CD4-positive, alpha-beta T cell treated with Interleukin-12 subunit alpha and Interleukin-12 subunit beta, for 1 hour (primary cell): ENCODE measurements at places on chromosomes 13 and 19.
A peak's percentile ranks its signal among the peaks of the same experiment; 100 is the strongest.

DNA sequence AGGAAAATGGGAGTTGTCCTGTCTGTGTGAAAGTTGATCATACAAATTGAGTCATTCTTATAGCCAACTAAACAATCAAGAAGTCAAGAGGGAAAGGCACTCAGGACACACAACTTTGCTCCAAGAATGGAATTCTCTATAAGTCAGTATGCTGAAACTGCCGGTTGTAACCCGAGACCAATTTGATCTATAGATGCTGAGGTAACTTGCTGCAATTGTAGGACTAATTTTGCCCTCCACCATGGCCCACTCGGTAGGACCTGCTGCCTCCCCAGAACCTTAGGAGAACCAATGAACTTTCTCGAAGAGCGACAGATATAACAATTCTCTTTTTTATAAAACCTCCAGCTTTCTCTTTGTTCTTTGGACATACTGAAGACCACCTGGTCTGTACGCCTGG, 157.0 kb downstream of the RNF17 start:
- DNase-seq, result no peak

- no peak for DNase-seq
Observed at GRCh38 chr13:94427313-94427953, 52.0 kb downstream of the DCT start.

GRCh38 chr13:73074926-73075325, 16.1 kb downstream of the KLF5 start:
- no peak for DNase-seq

GRCh38 chr19:48858984-48859710, 9.3 kb downstream of the PLEKHA4 start:
- peak; percentile 88 for DNase-seq

- DNase-seq, result no peak
Observed at GRCh38 chr19:33894787-33895186, 98.1 kb downstream of the KCTD15 start.

DNA sequence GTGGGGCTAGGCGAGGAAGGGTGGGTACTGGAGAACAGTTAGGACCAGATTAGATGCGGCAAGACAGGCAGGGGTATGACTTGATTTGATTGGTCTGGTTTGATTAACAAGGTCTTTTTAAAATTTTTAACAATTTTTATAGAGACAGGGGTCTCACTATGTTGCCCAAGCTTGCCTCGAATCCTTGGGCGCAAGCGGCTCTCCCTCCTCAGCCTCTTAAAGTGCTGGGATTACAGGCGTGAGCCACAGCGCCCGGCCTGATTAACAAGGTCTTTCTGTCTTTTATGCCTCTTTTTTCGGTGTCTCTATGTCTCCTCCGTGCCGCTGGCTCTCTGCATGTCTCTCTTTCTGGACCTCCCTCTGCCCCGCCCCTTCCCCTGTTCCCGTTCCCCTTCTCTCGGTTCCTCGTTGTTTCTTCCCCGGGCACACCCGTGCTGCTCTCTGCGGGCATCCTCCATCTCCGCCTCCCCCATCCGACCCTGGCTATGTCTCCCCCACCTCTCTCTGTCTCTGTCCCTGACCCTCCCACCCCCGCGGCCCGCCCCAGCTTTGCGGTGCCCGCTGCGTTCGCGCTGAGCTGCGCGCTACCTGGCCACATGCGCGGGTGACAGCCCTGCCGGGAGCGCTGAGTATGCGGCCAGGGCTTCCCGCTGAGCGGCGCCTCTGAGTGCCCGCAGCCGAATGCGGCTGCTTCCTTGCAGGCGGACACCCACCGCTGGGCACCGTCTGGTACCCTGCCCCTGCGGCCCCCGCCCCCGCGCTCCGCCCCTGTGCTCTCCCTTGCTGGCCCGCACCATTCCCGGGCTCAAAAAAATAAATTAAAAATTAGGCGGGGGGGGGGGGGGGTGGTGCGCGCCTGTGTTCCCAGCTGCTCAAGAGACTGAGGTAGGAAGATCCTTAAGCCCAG, 8.1 kb upstream of the SDHAF1 start:
- no peak for DNase-seq

GRCh38 chr13:28329395-28330158, 165.4 kb downstream of the FLT1 start:
- DNase-seq, result no peak

DNA sequence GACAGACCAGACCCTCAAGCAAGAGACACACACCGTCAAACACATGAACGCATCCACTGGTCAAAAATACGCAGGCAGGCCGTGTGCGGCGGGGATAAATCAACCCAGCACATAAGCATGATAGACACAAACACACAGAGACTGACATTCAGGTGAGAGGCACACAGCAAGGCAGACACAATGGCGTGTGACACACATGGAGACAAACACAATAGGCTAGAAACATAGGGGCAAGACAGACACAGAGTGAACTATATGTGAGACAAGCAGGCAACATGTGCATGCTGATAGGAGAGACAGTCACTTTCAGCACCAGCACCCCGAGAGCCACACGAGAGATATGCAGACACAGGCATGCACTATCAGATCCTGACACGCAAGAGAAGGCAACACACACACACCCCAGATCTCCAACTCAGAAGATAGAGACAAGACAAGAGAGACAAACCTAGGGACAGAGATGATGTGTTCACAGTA, 6.9 kb upstream of the JUNB start:
- DNase-seq, result peak; percentile 45

GRCh38 chr13:37486171-37486681, 112.3 kb downstream of the POSTN start:
- DNase-seq, result no peak

GRCh38 chr13:67123165-67123564, 107.0 kb downstream of the PCDH9 start:
- DNase-seq, result no peak

- no peak for DNase-seq
Observed at GRCh38 chr19:3672993-3673392, 27.3 kb downstream of the PIP5K1C start.

GRCh38 chr13:26881154-26881553, 120.6 kb upstream of the GPR12 start:
- DNase-seq, result no peak

DNA sequence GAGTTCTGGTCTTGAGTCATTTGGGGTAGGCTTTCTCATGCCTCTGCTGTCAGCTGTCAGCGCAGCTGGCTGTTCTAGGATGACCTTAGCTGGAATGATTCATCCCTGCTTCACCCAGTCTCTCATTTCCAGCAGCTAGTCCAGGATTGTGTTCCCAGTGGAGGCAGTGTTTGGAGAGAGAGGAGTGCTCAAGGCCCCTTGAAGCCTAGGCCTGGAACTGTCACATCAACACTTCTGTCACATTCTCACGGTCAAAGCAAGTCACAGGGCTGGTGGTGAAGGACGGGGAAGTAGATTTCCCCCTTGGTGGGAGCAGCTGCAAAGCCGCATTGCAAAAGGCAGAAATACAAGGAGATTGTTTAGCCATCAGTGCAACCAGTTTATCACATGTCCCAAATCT, 15.2 kb downstream of the TPT1 start:
- DNase-seq, result no peak

- DNase-seq, result no peak
Observed at GRCh38 chr13:38697628-38698333, 10.9 kb downstream of the FREM2 start.

DNA sequence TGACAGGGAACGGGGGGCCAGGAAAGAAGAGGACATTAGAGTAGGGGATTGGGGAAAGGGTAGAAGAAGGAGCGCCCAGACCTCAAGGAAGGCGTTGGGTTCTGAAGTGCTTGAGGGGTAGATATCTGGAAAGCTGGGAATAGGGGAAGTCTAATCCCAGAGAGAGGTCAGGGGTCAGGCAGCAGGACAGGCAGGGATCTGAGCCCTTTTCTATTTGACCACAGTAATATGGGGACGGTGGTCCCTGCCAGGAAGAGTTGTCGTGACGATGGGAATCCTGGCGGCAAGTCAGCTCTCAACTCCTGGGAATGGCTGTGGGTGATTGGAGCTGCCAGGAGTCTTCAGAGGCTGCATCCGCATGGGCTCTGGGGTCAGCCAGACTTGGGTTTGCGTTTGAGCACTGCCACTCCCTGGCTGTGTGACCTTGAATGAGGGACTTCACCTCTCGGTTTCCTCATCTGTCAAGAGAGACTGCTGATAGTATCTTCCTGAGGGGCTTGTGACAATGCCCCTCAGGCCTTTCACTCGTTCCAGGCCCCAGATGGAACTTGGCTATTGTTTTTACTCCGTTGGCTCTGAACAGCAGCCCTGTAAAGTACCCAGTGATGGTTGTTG, 1.3 kb downstream of the AP2A1 start:
- DNase-seq, result no peak

DNA sequence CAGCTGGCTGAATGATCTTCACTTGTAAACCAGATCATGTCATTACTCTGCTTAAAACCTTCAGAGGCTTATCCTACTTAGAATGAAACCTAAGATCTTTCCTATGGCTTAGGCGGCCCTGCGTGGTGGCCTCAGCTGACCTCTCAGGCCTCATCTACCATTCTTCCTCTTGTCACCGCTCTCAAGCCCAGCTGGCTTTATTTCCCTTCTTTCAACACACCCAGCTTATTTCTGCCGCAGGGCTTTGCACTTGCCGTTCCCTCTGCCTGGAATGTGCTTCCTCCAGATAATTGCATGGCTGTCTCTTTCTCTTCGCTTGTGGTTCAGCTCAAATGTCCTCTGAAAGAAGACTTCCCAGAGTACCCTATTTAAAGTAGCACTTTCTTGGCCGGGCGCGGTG, 3.6 kb upstream of the ASF1B start:
- DNase-seq, result no peak

- no peak for DNase-seq
Observed at GRCh38 chr13:23231241-23231640, 50.5 kb downstream of the SGCG start.

GRCh38 chr19:51641648-51642047, 5.0 kb downstream of the SIGLEC14 start:
- no peak for DNase-seq

DNA sequence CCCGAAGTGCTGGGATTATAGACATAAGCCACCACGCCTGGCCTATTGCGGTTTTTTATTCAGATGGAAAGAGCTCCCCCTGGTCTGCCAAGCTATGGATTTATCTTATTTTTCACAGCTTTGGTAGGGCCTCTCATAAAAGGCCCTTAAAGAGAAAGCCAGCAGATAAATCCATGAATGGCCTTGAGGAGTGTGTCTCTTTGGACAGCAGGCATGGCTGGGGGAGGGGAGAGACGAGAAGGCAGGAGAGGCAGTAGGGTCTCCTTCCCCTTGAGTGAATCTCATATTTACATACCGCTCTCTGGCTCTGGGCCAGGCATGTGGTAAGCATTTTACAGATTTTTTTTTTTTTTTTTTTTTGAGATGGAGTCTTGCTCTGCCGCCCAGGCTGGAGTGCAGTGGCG, 25.2 kb downstream of the MARK4 start:
- no peak for DNase-seq

- no peak for DNase-seq
Observed at GRCh38 chr13:23947893-23948292, 50.6 kb upstream of the C1QTNF9B start.

- no peak for DNase-seq
Observed at GRCh38 chr19:4449022-4449638, 8.5 kb downstream of the UBXN6 start.

DNA sequence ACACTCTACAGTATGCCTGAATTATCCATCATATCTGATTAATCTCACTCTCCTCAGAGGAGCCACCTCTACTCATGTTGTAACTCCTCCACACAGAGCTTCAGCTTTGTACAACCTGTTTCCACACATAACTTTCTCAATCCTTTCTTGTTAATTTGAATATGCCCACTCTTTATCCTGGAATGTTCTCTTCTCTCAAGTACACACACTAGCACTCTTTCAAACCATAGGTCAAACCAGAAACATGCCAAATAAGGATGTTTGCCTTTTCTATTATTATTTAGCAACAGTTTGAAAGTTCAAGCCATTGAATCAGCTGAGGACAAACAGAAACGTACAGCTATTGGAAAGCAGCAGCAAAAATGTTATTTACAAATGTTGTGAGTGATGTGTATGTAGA, 110.3 kb downstream of the MIPEP start:
- DNase-seq, result no peak

- peak; percentile 6 for DNase-seq
Observed at GRCh38 chr19:35608251-35608650, 4.3 kb upstream of the HAUS5 start.

- DNase-seq, result peak; percentile 70
Observed at GRCh38 chr19:49019242-49019932, 2.5 kb upstream of the LHB start.

DNA sequence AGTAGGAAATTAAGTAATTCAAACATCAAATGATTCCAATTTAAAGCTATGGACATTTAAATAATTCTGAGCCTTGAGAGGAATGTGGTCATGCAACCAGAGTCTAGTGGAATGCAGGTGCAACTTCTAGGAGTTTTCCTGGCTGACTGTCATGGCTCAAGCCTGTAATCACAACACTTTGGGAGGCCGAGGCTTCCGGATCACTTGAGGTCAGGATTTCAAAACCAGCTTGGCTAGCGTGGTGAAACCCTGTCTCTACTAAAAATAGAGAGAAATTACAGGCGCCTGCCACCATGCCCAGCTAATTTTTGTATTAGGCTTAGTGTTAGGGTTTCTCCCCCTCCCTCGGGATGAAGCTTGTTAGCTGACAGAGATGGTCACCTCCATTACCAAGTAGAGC, 6.4 kb downstream of the ZNF808 start:
- no peak for DNase-seq

DNA sequence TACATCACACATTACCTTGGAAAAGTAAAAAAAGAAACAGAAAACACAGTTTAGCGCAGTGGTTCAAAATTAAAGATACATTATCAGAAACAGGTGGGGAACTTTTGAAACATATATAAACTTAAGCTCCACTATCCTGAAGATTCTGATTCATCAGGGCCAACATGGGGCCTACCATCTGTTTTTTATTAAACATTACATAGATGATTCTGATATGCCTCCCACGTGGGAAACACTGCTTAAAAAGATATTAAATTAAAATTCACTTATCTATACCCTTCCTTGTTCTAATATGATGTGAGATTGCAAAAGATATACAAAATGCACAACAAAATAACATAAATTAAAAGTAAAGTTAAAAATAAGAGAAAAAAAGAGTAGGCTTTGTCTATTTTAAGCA, 125.0 kb downstream of the VWA8 start:
- no peak for DNase-seq

DNA sequence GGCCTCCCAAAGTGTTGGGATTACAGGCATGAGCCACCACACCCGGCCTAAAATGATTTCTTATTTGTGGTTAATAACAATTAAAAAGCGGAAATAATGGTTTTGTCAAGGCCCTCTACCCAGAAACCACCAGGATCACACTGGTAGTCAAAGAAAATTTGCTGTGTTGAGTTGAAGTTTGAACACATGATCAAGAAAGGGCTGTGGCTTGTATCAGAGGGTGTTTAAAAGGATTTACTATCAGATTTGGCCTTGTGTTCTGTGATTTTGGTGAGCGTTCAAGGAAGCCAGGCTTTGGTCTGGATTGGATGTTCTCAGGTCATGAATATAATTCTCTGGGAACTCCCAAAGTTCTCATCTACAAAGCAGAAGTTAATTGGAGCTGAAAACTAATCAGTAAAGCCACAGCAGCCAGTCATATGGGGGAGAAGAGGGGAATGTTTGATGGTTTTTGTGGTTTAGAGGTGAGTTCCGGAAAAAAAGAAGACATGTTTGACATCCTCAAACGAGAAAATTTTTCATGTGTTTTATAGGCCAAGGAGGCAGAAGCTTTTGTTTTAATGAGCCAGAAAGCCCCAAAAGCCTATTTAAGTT, 10.6 kb upstream of the ZNF556 start:
- DNase-seq, result peak; percentile 52

GRCh38 chr13:113216254-113217048, 7.0 kb downstream of the CUL4A start:
- no peak for DNase-seq
